IPS-NIHi11 (cell line): ENCODE measurements at places on chromosomes 1 and 21.

- no peak for DNase-seq
Measured at GRCh38 chr1:220908757-220909156, 29.5 kb downstream of the HLX start.

DNA sequence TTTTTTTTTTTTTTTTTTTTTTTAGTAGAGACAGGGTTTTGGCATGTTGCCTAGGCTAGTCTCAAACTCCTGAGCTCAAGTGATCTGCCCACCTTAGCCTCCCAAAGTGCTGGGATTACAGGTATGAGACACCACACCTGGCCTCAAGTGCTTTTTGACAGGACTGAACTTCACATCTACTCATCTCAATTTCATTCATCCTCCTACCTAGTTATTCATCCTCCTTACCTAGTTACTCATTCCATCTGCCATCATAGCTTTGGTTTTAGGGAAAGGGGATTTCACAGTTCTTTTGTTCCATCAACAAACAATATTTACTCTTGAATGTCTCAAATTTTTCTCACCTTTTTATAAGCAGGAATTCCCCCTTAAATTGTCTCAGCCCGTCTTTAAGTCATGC, 38.6 kb upstream of the RALGPS2 start:
- no peak for DNase-seq

GRCh38 chr1:106984801-106985200, 71.7 kb upstream of the PRMT6 start:
- no peak for DNase-seq

- DNase-seq: no peak
Measured at GRCh38 chr1:73463873-73464272, 734.1 kb downstream of the LRRIQ3 start.

DNA sequence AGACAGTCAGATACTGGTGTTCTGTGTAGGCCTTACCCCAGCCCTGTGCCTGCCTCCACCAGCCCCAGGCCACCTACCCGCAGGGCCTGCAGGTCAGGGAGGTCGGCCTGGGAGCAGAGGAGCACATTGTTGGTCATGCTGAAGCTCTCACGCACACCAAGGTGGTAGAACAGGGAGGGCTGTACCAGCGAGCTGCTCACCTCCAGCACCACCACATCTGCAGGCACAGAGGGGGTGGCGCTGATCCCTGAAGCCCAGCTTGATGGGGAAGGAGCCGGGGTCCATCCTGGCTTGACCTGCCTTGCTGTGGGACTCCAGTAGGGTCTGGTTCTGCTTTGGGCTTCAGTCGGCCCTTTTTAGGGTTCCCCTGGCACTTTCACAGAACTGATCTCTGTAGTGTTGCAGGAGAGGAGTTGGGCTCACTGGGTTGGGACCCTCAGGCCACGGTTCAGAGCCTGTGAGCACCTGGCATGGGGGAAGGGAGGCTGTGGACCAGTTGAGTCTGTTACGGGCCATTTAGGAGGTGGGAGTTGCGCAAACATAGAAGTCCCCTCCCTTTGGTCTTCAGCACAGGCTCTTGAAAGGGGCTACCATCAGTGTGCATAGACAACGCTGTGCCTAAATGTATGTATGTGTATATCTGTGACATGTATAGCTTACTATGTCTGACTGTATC, 1.9 kb downstream of the MAP3K6 start:
- no peak for DNase-seq

DNA sequence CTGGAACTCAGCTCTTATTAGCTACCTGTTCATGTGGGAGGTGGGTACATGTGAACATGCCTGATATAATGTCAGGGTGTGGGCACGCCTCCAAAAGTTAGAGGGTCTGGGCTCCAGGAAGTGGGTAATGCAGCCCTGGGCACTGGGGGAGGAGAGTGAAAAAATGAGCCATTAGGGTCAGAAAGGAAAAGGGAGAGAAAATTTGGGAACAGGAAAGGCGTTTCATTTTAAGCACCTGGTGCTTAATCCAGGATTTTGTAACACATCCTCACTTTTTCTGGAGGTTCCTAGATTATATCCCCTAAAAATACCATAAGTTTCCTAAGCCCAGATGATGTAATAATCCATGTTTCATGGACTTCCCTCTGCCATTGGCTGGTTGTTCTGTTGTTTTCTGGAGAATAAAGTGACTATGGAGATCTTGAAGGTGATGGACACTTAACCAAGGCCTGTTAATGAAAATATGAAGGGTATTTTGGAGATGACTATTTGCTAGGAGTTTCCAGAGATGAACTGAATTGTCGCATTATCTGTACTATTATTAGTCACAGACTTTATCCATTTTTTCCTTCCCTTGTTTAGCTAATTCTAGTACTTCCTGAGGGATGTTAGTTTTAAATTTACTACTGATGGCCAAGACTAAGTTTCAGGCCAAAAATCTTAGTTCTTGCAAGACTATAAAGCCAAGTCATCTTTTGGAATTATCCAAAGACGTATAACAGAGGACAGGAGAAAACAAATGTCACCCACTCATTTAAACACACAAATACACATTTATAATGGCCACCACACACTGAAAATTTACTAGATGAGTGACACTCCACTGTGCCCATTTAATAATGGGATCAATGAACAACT, 24.4 kb upstream of the TARBP1 start:
- DNase-seq: no peak

GRCh38 chr1:236273358-236273757, 8.4 kb downstream of the ERO1B start:
- DNase-seq: no peak

DNA sequence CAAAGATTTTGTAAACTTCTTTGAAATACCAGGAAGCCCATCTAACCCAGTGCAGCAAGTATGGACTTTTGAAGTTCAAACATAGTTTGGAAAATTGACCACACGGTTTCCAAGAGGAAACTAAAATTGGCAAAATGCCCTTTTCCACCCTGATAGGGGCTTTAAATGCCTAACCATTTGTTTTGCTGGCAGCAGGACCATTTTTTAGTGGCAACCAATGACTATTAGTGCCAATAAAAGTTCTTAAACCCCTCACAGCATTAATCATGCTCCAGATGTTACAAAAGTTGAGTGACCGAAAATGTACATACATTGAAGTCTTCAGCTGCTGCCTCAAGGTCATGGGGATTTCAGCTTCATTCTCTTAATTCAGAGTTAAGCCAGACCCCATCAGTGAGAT, 46.4 kb upstream of the ENAH start:
- no peak for DNase-seq

GRCh38 chr1:4526747-4527146, 127.7 kb upstream of the AJAP1 start:
- DNase-seq: no peak

- DNase-seq: no peak
Measured at GRCh38 chr1:90720145-90720636, 3.1 kb upstream of the BARHL2 start.

DNA sequence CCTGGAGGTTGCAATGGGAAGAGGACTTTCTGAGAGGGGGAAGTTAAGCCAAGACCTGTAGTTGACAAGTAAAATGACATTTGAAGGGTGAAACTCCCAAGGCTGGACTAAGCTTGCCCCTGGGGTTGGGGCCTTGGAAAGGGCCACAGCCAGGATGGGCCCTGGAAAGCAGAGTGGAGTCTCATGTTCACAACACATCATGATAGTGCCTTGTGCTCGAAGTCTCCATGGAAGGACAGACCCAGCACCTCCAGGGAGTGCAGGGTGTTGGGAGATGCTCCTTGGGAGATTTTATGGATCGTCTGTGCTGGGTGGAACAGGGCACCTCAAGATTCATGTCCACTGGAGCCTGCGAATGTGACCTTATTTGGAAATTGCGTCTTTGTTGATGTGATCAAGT, 55.6 kb upstream of the ACTRT2 start:
- no peak for DNase-seq

DNA sequence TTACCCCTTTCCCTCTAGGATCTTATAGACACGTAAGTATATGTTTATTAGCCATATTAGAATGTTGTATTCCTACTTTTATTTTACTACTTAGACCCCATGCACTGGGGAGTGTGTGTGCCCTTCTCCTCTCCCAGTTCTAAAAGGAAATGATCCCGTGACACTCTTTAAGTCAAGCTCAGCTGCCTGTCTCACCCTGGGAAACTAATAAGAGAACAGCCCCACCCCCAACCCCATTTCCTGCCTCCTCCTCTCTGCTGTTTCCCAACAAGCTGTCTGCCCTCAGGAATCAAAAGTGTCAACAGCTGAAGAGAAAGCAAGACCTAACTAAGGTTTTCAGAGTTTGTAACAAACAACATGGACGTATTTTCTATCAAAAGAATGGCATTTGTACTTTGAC, 92.6 kb upstream of the VAV3 start:
- DNase-seq: peak; percentile 42

GRCh38 chr1:25890239-25891034, 14.9 kb upstream of the PAQR7 start:
- no peak for DNase-seq

- DNase-seq: peak; percentile 93
Measured at GRCh38 chr1:155078469-155079209, at the start of gene EFNA3. TSS of gene EFNA3 (plus strand) at chr1:155078837. CDS start at chr1:155078942, 105 bp downstream.

GRCh38 chr1:246786606-246787238, 62.5 kb downstream of the SCCPDH start:
- DNase-seq: peak; percentile 6

- no peak for DNase-seq
Measured at GRCh38 chr1:61647142-61647541, 77.8 kb downstream of the TM2D1 start.

- DNase-seq: no peak
Measured at GRCh38 chr21:35873441-35873840, 186.9 kb downstream of the SETD4 start.

DNA sequence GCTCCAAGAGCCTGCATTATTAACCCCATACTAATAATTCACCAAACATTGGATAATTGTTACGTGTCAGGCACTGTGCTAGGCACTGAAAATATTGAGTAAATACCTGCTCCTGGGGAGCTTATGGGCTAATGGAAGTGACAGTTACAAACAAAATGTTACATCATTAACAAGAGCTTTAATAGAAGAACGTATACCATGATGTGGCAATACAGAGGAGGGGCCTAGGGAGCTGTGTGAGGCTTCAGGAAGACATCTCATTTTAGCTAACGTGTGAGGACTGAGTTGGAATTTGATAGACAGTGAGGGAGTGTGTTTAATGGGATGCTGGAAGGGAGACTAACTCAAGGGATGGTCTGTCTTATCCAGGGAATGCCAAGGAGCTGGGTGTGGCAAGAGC, 16.5 kb upstream of the TSPAN2 start:
- DNase-seq: no peak

DNA sequence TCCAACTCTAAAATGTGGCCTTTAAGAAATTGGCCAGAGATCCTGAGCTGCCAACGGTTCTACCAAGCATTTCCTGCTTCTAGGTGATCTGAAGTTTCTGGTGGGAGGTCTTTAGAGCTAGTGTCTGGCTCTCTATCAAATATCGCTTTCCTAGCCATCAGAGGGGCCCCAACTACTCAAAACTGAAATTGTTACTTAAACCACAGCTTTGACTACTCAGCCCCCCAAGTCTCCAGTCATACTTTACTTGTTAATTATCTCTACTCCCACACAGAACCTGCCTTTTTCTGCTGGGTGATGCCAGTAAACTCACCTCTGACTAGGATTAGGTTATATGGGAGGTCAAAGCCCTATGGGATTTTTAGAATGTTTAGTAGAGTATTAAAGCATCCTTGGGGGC, 95.1 kb downstream of the FASLG start:
- DNase-seq: no peak

- peak; percentile 82 for DNase-seq
Measured at GRCh38 chr1:11967028-11967547, 13.2 kb upstream of the MFN2 start.

DNA sequence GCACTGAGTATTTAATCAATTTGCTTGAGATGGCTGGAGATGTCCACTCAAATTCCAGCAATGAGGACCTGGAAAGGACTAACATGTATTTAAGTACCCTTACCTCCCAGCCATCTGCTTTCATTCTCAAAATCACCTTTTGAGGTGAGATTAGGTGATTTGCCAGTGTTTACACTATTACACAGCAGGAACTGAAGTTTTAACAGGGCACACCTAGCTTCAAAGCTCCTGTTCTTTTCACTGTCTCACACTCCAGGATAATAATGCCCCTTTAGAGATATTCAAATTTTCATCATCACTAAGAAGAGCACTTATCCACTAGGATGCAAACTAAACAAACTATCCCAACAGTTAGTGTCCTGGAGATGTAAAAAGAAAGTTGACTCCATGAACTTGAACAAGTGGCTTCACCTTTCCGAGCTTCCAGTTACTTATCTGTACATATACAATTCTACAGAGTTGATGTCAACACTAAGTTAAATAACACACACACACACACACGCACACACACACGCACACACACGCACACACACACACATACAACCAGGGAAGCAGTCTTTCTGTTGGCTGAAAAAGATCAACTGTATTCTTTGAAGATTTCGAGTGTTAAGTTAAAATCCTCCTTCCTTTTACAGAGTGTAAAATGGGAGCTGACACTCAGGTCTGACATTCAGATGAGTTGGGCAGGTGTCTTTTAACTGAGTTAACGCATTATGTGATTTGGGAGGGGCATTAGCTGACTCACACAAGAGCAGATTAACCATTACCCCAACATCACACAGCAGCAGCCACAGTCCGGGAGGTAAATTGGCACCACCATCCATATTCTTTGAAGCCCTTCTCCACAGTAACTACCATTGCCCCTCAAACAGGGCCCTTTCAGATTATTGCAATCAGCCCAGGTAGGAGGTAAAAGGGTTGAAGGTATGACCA, 15.5 kb upstream of the JAK1 start:
- no peak for DNase-seq

DNA sequence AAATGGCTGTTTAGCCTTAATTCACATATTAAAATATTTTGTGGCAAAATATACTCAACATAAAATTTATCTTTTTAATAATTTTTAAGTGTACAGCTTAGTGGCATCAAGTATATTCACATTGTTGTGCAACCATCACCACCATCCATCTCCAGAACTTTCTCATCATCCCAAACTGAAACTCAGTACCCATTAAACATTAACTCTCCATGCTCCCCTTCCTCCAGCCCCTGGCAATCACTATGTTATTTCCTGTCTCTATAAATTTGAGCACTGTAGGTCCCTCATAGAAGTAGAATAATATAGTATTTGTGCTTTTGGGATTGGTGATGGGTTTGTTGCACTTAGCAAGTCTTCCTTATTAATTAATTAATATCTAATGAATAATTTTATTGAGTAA, 29.4 kb downstream of the CCN1 start:
- no peak for DNase-seq

DNA sequence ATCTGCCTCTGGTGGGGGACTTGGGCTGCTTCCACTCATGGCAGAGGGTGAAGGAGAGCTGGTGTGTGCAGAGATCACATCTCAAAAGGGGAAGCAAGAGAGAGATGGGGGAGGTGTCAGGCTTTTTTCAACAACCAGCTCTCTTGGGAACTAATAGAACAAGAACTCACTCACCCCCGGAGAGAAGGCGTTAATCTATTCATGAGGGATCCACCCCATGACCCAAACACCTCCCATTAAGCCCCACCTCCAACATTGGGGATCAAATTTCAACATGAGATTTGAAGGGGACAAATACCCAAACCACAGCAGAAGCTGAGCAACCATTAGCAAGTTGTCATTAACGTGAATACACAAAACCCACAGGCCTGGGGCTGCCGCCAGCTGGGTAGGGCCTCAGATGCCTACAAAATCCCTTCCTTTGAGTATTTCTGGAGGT, 12.0 kb upstream of the VWA5B1 start:
- no peak for DNase-seq

- no peak for DNase-seq
Measured at GRCh38 chr1:244173240-244173639, 122.2 kb downstream of the ZBTB18 start.
